HuH-7.5 (cell line): ENCODE measurements at places on chromosomes 11 and 22.

DNA sequence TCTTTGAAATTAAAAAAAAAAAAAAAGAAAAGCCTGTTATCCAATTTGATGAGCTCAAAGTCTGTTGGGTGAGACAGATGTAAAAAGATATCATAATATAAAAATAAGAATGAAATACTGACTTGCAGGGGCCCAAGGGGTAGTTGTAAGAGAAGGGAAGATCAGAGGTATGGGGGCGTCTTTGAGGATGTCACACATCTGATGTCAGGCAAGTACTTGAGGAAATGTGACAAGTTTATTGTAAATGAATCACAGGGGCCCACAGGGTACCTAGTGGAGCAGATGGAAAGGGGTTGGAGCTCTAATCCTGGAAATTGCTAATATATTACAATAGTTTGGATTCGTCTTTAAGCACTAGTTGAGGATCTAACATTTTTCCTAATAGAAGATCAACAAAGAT lies 131.6 kb downstream of the MAML2 start:
- DNase-seq, result no peak

- DNase-seq, result no peak
These were observed 79.8 kb upstream of the BLID start for GRCh38 chr11:122195790-122196189.

GRCh38 chr11:64915376-64915887 lies 1.6 kb downstream of the ATG2A start:
- DNase-seq, result no peak

- no peak for DNase-seq
These were observed 6.9 kb upstream of the WEE1 start for GRCh38 chr11:9566561-9567063.

DNA sequence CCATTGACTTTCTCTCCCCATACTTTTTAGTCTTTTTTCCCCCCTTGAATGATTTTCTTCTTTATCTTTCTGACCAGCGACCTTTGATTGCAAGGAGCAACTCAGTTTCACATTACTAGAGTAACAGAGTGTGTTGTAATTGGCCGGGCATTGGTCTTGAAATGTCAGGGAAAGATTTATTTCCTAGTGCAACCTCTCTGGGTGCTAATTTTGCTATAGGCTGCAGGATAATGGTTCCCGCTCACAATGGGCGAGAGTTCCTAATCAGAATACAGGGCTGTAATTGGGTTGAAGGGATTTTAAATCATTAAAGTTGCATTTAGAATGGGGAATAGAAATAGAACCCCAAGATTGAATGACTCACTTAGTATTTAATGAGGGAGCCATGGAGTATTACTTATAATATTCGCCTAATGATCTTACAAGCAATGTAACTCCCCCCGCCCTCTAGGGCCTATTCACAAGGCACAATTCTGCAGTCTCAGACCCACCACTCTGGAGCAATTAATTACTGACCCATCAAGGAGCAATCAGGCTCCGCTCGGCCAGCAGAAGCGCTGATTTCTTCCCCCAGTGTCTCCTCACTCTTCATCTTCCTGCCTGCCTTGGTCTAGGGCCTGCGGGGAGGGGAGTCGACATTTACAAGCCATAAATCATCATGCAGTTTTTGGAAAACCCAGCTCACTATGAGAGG lies 725.9 kb downstream of the NTM start:
- DNase-seq, result no peak

GRCh38 chr11:126419801-126420697 lies 64.6 kb downstream of the ST3GAL4 start:
- DNase-seq, result no peak

- no peak for DNase-seq
These were observed 599 bp downstream of the TIMM10B start for GRCh38 chr11:6481924-6482275.

GRCh38 chr11:87892291-87892690 lies 283.0 kb downstream of the RAB38 start:
- no peak for DNase-seq

DNA sequence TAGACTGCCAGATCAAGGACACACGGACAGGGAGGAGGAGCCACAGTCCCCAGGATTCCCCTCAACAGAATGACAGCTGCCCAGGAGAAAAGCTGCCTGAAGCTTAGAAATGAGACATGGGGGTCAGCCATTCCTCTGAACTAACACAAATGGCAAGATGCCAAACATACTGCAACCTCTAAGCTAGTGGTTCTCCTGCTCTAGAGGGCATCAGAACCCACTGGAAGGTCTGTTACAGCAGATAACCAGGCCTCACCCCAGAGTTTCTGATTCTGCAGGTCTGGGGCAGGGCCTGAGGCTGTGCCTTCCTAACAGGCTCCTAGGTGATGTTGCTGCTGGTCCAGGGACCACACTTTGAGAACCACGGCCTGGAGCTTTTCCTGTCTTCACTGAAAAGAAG lies 28.6 kb upstream of the BID start:
- DNase-seq, result no peak

DNA sequence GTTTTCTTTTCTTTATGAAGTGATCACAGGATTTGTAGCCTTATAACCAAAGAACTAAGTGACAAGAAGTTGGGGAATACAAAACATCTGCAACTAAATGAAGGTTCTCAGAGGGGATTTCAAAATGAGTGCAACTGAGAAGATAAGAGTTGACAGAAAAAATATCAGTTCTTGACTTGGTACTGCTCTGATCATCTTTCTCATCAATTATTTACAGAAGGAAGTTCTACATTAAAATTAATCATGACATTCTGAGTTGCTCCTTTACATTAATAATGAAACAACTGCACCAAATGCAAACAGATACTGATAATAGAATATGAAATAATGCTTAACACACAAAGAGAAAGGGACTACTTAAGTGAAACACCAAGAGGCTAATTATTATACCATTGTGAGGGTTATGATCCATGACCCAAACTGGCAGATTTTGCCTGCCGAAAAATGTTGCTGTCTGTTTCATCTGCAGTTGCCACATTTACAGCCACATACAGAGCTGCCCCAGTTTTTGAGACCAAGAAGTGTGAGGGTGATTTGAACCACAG lies 561.9 kb upstream of the ANO5 start:
- DNase-seq, result no peak

- DNase-seq, result no peak
These were observed 155.5 kb downstream of the SPON1 start for GRCh38 chr11:14118072-14118471.

DNA sequence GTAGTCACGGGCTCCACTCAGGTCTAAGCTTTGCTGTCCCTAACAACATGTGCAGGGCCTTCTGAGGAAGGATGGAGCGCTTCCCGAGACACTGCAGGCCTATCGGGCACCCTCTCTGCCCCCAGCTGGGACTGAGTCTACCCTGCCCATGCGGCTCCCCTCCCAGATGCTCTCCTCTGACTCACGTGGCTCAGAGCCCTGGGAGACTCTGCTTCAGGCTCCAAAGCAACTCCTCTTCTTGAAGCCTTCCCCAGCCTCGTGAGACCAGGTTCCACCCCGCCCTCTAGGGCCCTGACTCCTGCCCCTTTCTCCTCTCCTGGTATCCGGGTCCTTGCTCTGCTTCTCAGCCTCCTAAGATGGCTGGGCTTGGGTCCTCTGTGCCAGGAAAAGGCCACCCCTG lies 28.4 kb upstream of the ARFGAP3 start:
- DNase-seq, result no peak

GRCh38 chr11:103596315-103596714 lies 440.1 kb upstream of the DDI1 start:
- no peak for DNase-seq

DNA sequence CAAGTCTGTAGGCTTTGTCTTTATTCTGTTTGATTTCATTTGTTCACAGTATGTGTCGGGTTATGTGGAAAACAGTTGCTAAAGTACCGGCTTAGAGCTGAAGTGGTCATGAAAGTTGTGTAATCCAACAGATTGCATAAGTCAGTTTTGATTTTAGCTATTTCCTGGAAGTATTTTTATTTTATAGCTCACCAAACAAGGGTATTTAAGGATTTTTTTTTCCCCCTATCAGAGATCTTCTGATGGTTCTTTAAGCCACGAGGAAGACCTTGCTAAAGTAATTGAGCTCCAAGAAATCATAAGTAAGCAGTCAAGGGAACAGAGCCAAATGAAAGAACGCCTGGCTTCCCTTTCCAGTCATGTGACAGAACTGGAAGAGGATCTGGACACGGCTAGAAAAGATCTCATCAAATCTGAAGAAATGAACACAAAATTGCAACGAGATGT lies 55.9 kb downstream of the PPFIA1 start:
- DNase-seq, result no peak

DNA sequence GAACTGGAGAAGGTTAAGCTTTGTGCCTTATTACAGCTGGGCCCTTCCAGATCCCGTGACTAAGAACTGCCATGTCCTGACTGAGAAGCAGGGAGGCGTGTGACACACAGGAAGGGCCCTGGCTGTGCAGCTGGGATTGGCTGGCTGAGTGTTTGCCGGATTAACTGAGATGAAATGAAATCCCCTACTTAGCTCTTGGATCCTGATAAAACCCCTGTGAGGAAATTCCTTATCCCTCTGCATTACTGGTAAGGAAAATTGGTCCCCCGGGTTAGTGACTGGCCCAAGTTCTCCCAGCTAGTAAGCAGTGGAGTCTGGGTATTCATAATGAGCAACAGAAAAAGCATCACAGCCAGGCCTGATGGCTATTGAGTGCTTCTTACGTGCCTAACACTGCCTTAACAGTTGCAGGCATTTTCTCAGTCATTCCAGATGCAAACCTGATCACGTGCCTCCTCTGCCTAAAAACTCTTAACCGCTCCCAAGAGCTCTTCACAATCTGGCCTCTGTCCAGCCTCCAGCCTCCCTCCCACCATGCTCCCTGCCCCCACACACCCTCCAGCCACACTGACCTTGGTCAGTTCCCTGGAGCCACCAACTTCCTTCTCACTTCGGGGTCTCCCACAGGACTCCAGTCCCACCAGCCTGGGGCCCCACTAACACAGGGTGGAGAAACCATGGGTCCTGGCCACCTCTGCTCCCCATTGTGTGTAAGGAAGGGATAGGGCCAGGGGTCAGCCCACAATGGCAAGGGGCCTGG lies 37.8 kb downstream of the ARRB1 start:
- no peak for DNase-seq

DNA sequence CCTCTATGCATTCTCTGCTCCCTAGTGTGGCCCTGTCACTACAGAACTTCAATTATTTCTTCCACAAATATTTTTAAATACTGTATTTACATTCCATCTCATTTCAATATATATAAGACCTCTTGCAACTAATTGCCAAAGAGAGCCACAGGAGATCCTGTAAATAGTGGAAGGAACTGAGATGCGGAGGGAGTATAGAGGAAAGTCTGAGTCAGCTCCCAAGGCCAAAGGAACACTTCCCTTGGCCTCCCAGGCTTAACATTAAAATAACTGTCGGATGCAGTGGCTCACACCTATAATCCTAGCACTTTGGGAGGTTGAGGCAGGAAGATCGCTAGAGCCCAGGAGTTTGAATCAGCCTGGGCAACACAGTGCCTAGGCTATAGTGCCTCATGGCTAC lies 31.2 kb downstream of the RBFOX2 start:
- no peak for DNase-seq

DNA sequence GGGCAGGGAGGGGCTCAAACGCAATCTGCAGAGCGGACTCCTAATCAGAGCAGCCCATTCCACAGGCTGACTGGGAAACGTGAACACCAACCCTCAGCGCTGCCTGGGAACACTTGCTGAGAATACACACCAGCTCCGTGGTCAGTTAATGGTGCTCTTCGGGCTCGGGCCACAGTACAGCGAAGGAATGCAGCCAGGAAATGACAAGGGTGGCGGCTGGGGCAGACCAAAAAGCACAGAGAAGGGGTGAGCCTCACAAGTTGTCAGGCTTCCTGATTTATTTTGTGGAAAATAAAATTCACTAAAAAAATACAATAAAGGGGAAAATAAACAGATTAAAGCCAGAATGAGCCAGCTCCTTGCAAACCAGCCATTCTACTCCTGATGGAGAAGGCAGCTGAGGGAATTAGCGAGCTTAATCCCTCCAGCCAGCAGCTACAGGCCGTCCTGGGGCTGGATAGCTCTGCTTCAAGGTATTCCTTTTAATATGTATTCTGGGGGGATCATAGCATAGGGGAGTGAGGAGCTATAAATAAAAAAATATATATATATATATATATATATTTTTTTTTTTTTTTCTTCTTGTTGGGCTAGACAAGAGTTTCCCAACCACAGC lies 165.5 kb upstream of the NTM start:
- no peak for DNase-seq

DNA sequence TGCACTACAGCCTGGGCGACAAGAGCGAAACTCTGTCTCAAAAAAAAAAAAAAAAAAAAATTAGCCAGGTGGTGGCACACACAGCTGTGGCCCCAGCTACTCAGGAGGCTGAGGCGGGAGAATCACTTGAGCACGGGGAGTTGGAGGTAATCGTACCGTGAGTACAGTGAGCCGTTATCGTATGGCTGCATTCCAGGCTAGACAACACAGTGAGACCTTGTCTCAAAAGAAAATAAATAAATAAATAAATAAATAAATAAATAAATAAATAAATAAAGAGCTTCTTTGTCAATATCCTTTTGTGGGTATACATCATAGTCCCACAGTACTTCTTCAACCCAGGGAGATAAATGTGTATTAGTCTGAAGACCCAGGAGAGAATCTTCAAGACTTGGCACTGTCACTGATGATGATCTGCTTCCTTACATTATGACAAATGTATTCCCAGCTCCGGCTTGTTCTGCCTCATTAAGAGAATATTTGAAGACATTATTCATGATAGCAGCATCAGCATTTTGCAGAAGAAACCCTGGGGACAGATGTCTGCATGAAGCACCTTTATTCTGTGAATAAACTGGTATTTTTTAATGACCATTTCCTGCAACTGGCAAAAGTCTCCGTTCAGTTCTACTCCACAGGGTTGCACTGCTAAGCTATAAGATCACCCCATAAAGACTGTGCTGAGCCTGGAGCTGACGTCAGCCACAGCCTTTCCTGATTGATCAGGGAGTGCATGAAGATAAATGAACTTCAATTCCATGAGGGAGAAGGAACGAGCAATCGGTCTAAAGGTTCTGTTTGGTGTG lies 1.6 kb upstream of the ACY3 start:
- no peak for DNase-seq

DNA sequence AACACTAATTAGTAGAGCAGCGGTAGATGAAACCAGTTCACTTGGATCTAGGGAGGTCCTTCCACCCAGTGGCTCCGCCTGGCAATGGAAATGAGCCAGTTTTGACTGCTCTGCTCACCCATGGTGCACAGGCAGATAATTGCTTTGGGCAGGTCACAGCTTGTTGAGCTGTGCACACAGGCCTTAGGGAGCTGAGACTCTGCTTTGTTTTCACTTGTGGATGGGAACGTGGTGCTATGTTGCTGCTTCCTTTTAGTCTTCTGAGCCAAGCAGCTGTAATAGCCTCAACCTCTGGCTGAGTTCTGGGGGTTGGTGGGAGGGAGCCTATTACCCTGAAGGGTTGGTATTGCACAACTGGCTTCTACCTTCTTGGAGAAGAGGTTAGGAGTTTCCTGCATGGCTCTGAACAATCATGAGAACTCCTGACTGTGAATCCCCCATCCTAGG lies 262.3 kb upstream of the MTNR1B start:
- DNase-seq, result no peak

DNA sequence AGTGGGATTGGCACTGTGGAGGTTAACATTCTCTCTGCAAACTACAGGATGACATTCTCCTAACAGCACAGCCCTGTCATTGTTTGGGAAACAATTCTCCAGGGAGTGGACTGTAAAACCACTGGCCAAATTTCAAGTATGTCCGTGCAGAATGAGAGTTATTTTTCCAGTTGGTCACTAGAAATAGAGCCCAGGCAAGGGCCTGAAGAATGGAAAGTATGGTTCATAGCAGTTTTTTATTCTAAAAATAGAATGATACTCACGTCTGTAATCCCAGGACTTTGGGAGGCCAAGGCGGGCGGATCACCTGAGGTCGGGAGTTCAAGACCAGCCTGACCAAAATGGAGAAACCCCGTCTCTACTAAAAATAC lies 39.0 kb upstream of the CD44 start:
- no peak for DNase-seq

GRCh38 chr11:116542406-116542805 lies 230.4 kb downstream of the BUD13 start:
- DNase-seq, result no peak
